ENCODE measurements at places on chromosomes 11 and 22.

GRCh38 chr22:41092847-41093411, 537 bp downstream of the EP300 start:
- DNase-seq = peak; percentile 46

GRCh38 chr11:105023003-105023402, at the start of gene CASP5:
TSS of gene CASP5 (minus strand) at chr11:105023168. CDS start at chr11:105023136, 32 bp downstream.
- no peak for DNase-seq

DNA sequence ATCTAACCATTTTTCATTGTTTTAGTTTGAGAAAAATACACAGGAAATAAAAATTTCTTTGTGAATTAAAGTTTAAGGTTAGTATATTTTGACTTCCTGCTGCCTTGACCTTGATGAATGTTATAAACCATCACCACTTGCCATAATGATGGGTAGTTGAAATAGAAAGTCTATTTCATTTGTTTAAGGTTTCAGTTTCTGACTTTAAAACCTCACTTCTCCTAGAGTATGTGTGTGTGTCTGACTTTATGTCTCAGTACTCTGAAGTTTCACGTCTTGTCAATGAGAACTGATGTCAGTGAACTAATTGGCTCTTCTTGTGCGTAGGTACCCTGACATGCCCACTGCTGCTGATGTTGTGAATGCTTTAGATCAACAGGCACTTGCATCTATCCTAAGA, 188.2 kb downstream of the METTL15 start:
- DNase-seq = peak; percentile 17

DNA sequence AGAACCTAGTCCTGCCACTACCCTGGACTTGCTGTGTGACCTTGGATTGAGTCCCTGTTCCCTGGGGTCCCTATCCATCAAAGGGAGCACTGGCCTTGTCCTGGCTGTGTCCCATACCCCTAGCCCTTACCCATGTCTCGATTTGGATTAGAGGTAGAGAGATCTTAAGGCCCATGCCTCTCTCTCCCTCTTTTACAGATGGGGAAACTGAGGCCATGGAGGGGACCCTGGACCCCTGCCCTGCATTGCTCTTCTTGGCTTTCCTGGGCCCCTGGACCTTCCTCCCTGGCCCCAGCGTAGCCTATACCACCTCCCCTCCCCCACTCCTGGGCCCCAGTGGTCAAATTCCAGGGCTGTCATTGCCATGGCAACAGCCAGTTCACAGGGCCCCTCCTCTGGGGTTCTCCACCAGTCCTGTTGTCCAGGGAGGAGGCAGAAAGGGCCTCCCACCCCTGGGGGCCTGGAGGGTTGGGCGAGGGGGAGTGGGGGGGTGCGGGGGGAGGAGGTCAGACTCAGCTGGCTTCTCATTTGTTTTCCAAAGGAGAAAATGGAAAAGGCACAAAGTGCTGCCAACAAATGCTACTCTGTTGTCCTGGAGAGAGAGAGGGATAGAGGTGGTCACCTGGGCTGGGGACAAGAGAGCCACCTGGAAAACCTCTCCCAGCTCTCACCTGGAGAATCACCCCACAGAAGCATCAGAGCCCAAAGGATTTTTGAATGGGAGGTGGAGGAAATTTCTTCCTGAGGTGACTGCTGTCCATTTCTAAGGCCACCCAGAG, 23.3 kb downstream of the ARHGEF17 start:
- no peak for DNase-seq

DNA sequence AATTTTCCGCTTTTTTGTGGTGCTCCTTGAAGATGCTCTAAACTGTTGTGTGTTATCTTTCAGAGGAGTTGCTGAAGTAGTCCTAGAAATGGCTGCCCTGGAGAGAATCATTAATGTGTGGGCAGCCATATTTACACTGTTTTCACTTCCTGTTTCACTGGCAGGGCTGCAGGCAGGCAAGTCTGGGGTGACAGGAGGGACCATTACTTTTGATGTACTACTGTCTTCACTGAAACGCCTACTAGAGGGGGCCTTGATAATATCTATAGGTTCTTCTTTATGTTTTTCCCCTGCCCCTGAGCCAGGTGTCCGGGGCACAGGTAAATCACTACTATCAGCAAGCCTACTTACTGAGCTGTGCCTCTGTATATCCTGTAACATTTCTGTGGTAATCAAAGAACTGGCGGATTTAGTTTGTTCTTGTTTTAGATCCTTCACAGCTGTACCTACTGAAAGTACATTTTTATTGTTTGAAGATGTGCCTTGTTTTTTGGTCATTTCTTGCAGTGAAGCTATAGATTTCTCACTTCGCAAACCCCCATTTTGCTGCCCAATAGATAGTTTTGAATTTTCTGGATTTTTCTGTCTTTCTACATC, 39.7 kb downstream of the ACAT1 start:
- DNase-seq = peak; percentile 66

Data from GM20000 (cell line).